ENCODE measurements at places on chromosomes 3 and 15.

DNA sequence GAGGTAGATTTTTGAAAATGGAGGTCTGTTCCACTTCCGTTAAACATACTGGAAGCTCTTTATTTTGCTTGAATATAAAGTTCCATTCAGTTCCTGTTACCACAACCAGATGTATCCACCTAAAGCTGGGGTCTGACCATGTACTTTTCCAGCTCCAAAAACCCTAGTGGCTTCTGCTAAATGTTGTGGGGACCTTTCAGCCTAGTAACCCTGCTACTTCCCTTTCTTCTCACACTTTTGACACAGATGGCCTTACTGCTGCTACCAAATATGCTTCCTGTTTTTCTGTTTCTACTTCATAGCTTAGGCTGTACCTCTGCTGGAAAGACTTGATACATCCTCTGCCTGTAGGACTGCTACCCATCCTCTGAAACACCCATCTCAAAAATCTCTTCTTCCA is 87.8 kb downstream of the COL6A6 start:
- DNase-seq: no peak

GRCh38 chr3:196406811-196407470 is 25.3 kb downstream of the UBXN7 start:
- no peak for DNase-seq

DNA sequence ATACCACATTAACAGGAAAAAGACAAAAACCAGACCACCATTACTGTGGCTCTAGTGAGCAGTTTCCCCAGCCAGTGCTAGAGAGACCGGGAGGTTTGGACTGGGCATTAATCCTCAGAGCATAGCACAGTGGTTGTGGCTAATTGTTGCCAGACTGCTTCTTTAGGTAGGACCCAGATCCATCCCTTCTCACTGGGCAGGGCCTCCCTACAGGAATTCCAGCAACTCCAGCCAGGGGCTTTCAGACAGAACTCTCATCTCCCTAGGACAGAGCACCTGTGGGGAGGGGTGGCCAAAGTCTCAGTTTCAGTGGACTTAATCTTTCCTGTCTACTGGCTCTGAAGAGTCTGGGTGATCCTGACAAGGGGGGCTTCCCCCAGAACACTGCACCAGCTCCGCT is 759.6 kb downstream of the SQOR start:
- DNase-seq: no peak

GRCh38 chr3:156378871-156379270 is 176.0 kb downstream of the SSR3 start:
- no peak for DNase-seq

DNA sequence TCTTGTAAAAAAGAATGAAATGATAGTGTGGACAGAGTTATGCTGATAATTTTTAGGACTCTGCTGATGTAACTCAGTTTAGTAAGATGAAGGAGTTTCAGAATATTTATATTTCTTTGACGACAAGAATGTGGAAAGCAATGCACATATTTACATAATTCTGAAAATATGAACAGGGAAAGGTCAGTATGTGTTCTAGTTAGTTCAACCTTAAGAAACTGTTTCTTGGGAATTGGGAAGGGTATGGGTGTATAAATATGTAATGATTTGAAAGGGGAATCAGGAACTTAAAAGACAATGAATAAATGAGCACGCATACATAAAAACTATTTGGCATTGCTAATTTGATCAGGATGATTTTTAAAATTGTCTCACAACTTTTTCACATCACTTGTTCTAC is 1226.1 kb downstream of the SI start:
- DNase-seq: no peak

- DNase-seq: no peak
These were observed 161.9 kb downstream of the UBE2E2 start for GRCh38 chr3:23365066-23365465.
